ENCODE measurements at places on chromosomes 11 and 22. TPM values are rescaled to one million over a fixed set of nuclear protein-coding genes. Genes with fewer than 3 reads are reported as not detected.

DNA sequence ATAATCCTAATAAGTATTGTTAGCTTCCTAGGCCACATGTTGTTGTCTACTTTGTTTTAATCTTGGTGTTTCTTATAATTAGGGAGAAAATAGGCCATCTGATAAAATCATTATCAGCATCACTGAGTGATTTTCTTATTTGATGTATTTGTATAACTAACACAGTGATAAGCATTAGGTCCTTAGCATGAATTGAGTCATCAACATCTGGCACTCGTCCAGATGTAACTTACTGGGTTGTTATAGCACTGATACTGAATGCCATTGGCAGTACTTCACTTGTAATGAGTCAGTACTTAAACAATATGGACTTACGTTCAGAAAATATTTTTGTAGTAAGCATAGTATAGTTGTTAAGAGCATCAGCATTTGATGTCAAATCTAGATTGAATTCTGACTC is 16.2 kb downstream of the API5 start:
- no peaks in the 10 kb centered on the region for H3K4me1 ChIP-seq
- H3K27me3 ChIP-seq = no peaks in the 10 kb centered on the region
- peaks cover 57% of the 10 kb centered on the region for H3K36me3 ChIP-seq
- no peak overlapping the region for H3K27ac ChIP-seq

DNA sequence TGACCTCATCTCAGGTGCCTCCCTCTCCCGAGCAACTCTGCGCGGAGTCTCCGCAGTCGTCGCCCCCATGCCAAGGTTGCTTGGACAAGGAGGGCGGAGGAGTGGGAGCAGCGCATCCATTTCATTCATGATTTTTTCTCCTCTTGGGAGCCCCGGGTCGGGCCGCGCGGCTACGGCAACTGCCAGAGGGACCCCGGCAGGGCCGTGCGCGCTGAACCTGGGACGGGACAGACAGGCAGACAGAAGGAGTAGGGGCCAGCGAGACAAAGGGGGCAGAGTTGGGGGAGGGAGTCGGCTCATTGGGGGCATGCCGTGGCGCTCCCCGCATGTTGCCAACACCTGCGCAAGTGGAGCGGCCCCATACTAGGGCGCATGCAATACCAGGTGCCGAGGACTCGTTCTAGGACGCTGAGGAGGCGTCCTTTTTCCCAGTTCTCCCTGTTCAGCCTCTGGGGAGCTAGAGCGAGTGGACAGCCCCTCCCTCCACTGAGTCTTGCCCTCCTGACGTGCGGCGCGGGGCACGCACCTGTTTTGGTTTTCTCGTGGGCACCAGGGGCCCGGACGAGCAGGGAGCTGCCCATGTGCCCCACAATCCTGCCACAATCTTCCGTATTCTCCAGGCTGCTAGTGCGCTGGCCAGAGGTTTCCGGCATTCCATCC is 501 bp upstream of the PTPN5 start:
- no peaks in the 10 kb centered on the region for H3K36me3 ChIP-seq
- H3K27me3 ChIP-seq = peaks cover 51% of the 10 kb centered on the region
- H3K4me3 ChIP-seq = no peak overlapping the region
- peaks cover 2% of the 10 kb centered on the region for H3K4me1 ChIP-seq

GRCh38 chr11:121237686-121238658 is 54.6 kb upstream of the SC5D start:
- no peaks in the 10 kb centered on the region for H3K36me3 ChIP-seq
- peak overlapping the region; percentile 12 for H3K27ac ChIP-seq
- H3K27me3 ChIP-seq = peaks cover 16% of the 10 kb centered on the region
- peaks cover 19% of the 10 kb centered on the region for H3K4me1 ChIP-seq

GDPD4 gene
- total RNA-seq = not detected

DNA sequence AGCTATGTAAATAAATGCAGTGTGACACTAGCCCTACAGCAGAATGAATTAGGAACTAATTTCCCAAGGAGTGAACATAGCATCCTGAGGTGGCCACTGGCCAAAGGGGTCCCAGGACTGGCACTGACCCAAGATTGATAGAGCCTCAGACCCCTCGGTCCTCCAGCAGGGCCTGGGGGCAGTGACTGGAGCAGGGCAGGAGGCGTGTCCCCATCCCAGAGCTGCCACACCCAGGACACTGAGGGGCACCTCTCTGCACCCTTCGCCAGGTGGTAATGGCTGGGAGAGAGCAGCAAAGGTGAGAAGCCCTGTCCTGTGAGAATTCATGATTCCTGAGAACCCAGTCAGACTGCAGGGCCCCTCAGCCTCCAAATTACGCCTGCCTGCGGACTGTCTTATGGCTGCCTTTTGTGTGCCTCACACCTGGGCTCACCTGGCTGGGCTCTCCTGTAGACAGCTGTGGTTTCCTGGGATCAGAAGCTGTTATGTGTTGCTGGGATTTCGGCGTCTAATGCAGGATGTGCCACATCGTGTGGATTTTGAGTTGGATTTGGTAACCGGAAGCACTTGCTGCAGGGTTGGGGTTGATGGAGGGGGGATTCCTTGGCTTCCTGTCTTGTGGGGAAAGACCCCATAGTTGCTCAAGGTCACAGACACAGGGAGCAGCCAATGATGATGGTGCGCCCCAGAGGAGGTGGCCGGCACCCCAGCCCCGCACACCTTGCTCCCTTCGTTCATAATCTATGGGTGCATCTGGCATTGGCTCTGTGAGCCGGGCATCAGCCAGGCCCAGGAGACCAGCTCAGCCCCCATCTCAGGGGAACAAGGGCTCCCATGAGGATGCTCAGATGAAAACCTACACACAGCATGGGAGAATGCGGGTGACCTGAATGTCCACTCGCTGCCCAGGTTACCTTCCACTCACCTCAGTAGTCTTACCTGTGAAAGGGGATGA is 582.9 kb downstream of the BRD1 start:
- no peaks in the 10 kb centered on the region for H3K36me3 ChIP-seq
- H3K4me3 ChIP-seq = no peak overlapping the region
- no peak for DNase-seq
- peaks cover 6% of the 10 kb centered on the region for H3K27me3 ChIP-seq
- H3K27ac ChIP-seq = no peak overlapping the region

DNA sequence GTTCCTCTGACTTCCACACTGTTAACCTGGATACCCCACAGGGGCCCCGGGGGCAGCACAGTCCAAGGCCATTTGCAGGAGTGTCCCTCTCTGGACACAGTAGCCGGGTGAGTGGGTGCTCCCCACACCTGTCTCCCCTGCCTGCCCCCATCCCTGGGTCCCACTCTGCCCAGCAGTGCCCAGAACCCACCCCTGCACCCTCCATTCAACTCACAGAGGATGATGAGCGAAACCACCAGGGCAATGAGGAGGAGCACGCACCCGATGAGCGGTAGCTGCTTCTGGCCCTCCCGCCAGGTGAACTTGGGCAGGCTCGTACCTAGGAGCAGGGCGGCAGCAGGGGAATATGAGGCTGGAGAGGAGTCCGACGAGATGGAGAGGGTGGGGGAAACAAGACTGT is 12.2 kb downstream of the TMPRSS13 start:
- H3K4me3 ChIP-seq = no peak overlapping the region
- DNase-seq = no peak
- no peak overlapping the region for H3K27ac ChIP-seq
- peaks cover 11% of the 10 kb centered on the region for H3K4me1 ChIP-seq
- H3K27me3 ChIP-seq = peaks cover 2% of the 10 kb centered on the region

FGF19 gene
- total RNA-seq = not detected

Data from activated CD4-positive, alpha-beta T cell treated with anti-CD3 and anti-CD28 coated beads for 36 hours (primary cell).